Large intestine (tissue), 12 donors: ENCODE measurements at places on chromosomes 7 and 10. TPM values are rescaled to one million over a fixed set of nuclear protein-coding genes. Genes with fewer than 3 reads are reported as not detected.

DNA sequence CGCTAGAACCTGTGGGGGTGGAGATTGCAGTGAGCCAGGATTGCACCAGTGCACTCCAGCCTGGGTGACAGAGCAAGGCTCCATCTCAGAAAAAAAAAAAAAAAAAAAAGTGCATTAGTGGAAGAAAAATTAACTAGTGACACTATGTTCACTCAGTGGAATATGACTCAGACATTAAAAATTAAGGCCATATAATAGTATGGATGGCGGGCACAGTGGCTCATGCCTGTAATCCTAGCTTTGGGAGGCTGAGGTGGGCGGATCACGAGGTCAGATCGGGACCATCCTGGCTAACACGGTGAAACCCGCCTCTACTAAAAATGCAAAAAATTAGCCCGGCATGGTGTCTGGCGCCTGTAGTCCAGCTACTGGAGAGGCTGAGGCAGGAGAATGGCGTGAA is 3.4 kb downstream of the PHYH start:
- peaks cover 7% of the 10 kb centered on the region for H3K4me1 ChIP-seq
- no peak for DNase-seq
- no peak overlapping the region for H3K4me3 ChIP-seq
- no peak overlapping the region for H3K27ac ChIP-seq
- peaks cover 16% of the 10 kb centered on the region for H3K36me3 ChIP-seq
- no peaks in the 10 kb centered on the region for H3K27me3 ChIP-seq

GRCh38 chr7:80603940-80604339 is 34.5 kb upstream of the CD36 start:
- no peak overlapping the region for H3K4me3 ChIP-seq
- H3K27me3 ChIP-seq: no peaks in the 10 kb centered on the region
- no peaks in the 10 kb centered on the region for H3K36me3 ChIP-seq
- H3K27ac ChIP-seq: no peak overlapping the region

DNA sequence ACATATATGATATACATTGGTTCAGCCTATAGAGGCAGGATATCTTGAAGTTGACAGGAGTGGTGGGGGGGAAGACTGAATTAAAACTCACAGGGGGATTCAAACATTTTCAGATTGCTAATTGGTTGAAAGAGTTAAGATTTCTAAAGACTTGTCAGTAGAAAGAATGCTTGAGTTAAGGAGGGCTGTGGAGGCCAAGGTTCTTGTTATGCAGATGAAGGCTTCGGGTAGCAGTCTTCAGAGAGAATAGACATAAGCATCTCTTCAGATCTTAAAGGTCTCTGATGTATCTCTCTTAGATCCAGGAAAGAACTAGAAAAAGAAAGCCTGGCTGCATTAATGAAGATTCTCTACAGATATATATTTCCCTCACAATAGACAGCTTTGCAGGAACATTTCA is 209.8 kb upstream of the SEMA3D start:
- no peaks in the 10 kb centered on the region for H3K36me3 ChIP-seq
- no peaks in the 10 kb centered on the region for H3K27me3 ChIP-seq
- H3K27ac ChIP-seq: no peak overlapping the region
- no peaks in the 10 kb centered on the region for H3K4me1 ChIP-seq
- DNase-seq: no peak
- no peak overlapping the region for H3K4me3 ChIP-seq

DNA sequence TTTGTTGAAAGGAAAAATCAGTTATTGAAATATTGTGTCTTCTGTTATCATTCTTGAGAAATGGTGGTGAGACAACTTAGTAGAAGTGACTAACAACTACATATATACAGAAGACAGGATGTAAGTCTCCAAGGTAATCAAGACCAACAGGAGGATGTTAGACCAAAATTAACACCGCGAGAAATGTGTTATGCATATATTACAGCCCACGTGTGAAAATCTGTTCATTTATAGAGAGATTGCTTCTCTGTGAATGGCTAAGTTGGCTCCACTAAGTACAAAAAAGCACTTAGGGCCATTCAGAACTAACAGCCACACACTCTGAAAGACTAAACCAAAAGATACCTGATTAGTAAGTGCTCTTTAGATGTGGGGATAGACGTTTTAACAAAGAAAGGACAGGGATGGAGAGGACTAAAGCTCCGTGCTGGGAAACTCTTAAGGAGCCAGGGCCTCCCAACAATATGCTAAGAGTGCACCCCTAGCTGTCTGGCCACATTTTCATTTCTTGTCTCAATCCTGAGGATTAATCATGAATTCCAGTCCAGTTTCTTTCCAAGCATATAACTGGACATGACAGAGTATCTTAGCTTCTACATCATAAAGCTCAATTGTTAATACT is 26.5 kb downstream of the HDAC9 start:
- H3K4me1 ChIP-seq: no peaks in the 10 kb centered on the region
- H3K4me3 ChIP-seq: no peak overlapping the region
- no peak for DNase-seq
- no peaks in the 10 kb centered on the region for H3K36me3 ChIP-seq
- no peak overlapping the region for H3K27ac ChIP-seq

Gene MKX
- 0.40 TPM for polyA plus RNA-seq

Gene MSMB
- polyA plus RNA-seq: 0.25 TPM

Gene WASL
- 60.7 TPM for polyA plus RNA-seq

Gene DEPP1
- polyA plus RNA-seq: 13.4 TPM

Gene PLEKHS1
- polyA plus RNA-seq: 62.4 TPM

Gene THSD7A
- polyA plus RNA-seq: 3.7 TPM
